ENCODE measurements at places on chromosomes 4 and X.

DNA sequence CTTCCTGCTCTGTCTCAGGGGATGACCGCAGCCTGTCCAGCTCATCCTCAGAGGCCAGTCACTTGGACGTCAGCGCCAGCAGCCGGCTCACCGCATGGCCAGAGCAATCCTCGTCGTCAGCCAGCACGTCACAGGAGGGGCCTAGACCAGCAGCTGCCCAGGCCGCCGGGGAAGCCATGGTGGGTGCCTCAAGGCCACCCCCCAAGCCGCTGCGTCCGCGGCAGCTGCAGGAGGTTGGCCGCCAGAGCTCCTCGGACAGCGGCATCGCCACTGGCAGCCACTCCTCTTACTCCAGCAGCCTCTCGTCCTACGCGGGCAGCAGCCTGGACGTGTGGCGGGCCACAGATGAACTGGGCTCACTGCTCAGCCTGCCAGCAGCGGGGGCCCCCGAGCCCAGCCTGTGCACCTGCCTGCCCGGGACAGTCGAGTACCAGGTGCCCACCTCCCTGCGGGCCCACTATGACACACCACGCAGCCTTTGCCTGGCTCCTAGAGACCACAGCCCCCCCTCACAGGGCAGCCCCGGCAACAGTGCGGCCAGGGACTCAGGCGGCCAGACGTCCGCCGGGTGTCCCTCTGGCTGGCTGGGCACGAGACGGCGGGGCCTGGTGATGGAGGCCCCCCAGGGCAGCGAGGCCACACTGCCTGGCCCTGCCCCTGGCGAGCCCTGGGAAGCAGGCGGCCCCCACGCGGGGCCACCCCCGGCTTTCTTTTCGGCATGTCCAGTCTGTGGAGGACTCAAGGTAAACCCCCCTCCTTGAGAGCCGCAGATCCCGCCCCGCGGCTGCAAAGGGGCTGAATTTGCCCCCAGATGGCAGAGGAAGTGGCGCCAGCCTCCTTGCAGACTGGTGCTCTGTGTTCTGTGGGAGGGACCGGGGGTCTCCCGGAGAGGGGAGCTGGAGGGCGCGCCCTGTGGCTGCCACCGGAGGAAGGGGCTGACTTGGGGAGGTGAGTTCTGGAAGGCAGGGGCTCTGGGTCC is 29.9 kb downstream of the DOK7 start:
- DNase-seq: no peak

DNA sequence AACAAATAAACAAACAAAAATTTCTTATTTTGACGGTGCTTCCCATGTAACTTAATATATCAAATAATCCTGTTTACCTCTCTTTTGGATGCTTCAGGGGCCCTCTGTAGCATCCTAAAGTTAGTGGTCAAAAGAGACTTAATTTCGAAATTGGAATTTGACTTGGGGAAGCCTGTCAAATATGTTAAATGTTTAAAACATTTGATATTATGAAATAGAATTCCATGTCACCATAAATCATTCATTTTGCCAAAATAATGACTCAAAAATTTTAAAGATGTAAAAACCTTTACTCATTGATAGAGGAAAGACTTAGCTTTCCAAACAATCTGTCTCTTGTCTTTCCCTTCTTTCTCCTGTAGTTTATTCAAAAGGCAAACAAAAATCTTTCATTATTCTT is 20.6 kb upstream of the TEX13A start:
- DNase-seq: no peak

- DNase-seq: no peak
Observed at GRCh38 chr4:185309770-185310169, 86.0 kb downstream of the LRP2BP start.

DNA sequence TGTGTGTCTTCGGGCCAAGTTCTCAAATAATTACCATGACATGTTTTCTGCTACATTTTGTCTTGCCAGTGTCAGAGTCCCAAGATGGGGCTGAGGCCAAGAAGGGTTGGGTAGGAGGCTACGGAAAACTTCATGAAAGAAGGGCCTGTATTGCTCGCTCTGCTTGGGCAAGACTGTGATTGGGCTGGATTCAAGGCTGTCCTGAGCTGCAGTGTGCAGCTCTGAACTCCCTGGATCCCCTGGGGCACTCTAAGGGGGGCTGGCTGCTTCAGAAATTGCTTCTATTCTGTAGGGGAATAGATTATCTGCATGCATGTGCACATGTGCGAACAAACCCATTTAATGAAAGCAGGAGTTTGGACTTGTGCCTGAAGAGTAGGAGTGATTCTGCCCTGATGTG is 13.6 kb downstream of the TSPAN6 start:
- DNase-seq: no peak

Data from central memory CD4-positive, alpha-beta T cell (primary cell).